ENCODE measurements at places on chromosomes 3 and 15.

DNA sequence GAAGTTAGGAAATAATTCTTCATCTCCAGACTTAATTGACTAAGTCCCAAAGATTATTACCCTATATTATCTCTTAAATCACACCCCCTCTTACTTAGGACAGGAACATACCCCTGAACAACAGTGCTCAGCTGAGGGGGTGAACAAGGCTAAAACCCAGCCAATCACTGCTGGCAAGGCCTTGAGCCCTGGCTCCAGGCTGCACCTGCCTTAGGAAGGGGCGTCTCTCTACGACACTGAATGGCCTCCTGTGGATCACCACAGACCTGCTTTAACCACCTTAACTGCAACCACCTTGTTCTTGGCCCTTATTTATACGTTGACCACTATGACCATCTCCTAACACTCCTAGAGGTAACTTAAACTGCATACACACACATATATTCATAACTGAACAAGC is 267.4 kb upstream of the THBS1 start:
- DNase-seq, result no peak

DNA sequence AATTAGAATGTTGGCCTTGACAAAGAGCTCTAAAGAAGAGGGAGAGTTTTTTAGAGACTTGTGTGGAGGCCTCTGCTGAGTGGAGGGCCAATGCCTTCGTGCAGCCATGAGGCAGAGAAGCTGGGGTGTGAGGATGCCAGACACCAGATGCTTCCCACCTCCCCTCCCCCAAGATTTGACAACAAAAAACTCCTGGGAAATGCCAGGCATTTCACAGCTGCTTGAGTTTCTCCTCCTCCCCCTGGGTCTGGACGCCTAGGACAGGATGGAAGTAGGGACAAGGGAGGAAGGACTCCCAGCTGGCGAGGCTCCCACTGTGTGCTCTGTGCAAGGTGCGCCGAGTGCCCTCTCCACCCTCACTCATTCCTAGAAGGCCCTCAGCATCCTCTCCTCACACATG is 20.1 kb downstream of the TGM4 start:
- DNase-seq, result no peak

DNA sequence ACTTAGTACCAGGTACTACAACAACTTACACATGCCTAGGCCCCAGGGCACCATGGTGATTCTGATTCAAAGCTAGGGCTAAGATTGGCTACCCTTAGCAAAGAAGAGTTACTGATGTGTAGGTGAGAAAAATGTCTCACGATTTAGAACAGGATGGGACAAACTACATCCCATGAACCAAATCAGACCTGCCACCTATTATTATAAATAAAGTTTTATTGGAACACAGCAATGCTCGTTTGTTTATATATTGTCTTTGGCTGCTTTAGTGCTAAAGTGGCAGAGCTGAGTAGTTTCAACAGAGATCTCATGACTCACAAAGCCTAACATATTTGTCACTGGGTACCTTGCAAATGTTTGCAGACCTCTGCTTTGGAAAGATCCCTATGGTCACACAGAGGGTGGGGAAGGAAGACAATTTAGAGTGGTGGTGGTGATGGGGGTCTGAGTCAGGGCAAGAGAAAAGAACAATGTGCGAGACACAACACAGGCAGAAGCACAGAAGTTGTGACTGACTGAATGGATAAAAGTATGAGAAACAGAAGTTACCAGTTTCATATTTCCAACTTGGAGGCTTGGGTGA is 770.6 kb upstream of the CFAP20DC start:
- DNase-seq, result no peak

DNA sequence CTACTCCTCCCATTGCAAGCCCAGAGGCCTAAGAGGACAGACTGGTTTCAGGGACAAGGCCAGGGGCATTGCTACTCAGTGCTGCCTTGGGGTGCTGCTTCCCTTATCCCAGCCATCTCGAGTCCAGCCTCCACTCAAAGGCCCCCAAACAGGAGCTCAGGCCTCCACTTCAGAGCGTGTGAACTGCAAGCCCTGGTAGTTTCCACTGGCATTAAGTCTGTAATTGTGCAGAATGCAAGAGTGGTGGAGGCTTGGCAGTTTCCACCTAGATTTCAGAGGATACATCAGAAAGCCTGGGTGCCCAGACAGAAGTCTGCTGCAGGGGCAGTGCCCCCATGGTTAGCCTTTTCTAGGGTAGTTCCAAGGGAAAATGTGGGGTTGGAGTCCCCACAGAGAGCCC is 192.8 kb upstream of the ST8SIA2 start:
- DNase-seq, result no peak

Data from activated CD4-positive, alpha-beta T cell treated with anti-CD3 and anti-CD28 coated beads, Interleukin-2, amount 50 U/mL, for 1 hour (primary cell).